ENCODE measurements at places on chromosomes 12 and 14.

DNA sequence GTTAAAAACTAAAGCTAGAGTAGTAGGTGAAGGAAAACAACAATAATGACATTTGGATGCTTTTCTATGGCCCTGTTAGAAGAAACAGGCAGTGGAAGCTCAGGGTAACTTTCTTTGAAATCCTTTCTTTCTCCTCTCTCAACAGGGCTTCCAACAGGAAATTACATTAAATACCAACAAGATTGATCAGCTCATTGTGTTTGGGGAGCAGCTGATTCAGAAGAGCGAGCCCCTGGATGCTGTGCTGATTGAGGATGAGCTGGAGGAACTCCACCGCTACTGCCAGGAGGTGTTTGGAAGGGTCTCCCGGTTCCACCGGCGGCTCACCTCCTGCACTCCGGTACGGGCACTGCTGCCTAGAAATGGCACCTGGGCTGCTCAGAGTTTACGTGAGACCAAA is 81.5 kb downstream of the ESR2 start:
- DNase-seq, result no peak

- DNase-seq, result no peak
These were observed 105.1 kb downstream of the NDUFA12 start for GRCh38 chr12:94898388-94898787.

GRCh38 chr12:6858799-6859198 is 6.8 kb downstream of the USP5 start:
- DNase-seq, result no peak

GRCh38 chr12:113477171-113477841 is 5.6 kb upstream of the LHX5 start:
- no peak for DNase-seq

DNA sequence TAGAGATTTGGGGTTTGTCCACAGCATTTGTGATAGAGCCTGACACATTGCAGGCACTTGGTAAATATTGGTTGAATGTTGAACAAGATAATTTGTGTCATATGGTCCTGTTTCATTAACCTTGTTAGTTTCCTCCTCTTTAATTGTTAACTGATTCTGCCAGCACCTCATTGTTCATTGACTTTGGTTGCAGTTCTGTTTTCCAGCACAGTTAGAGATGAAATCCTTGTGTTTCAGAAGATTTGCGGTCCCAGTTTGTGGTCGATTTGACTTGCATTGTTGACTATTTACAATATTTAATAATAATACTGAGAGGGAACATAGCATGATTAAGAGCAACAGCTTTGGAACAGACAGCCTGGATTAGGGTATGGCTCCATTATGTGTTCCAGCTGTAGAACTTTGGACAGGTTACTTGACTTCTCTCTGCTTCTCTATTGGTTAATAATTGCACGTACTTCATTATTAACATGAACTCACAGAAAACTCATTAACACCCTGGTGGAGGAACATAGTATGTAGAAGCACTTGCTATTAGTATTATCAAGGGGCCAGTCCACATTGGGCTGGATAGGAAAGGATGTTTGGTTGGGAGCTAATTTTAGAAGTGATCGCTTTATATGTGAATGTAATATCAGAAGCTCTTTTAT is 8.7 kb downstream of the DRAM1 start:
- no peak for DNase-seq

DNA sequence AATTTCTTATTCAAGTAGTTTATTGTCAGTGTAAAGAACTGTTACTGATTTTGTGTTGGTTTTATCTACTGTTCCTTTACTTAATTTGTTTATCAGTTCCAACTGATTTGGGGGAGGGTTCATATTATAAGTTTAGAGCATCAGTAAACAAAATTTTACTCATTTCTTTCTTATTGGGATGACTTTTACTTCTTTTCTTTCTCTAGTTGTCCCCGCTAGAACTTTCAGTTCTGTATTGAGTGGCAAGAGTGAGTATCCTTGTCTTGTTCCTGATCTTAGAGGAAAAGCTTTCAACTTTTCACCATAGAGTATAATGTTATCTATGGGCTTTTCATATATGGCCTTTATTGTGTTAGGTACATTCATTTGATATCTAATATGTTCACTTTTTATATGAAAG is 584.1 kb downstream of the LRFN5 start:
- no peak for DNase-seq

DNA sequence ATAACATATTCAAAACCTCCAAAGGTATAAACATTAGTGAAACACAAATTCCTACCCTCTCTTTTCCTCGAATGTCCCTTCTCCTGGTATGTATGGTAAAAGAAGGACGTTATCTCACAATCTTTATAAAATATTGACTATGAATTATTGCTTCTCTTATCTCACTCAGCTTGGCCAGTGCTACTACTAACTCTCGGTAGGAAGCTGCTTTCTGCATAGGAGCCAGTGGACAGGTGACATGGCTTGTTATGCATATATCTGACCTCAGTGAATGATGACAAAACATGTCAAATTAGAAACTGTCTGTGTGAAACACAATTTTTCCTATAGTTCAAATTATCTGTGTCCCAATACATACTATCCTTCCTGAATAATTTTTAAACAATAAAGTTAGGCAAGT is 48.5 kb upstream of the FLRT2 start:
- DNase-seq, result no peak

DNA sequence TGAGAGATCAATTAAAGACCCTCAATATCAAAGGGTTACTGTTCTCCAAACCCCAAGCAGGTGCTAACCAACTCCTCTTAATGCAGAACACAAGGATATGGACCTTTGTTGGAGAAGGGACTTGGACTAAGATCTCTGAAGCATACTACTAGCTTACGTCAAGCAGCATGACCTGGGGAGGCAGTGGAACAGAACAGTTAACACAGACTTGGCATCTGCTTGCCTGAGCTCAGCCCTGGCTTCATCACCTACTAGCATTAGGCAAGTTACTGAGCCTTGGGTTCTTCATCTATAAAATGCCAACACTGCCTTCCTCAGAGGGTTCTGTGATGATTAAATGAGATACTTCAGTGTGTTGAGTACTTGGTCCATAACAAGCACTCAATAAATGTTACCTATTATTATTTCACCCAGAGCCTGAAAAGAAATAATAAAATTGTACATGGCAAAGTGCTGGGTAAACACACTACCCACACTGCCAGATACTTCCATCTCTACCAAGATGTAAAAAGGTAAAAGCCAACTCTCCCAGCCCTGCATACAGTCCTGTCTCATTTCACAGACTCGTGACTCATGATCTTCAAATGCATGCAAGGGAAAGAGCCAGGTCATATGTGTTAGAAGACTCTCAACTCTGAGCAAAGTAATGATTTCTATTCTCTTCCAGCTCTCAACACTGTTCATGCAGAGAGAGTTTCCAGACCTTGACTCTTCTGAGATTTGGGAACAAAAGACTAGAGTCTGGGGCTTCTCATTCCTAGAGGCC is 39.7 kb downstream of the FMNL3 start:
- no peak for DNase-seq

DNA sequence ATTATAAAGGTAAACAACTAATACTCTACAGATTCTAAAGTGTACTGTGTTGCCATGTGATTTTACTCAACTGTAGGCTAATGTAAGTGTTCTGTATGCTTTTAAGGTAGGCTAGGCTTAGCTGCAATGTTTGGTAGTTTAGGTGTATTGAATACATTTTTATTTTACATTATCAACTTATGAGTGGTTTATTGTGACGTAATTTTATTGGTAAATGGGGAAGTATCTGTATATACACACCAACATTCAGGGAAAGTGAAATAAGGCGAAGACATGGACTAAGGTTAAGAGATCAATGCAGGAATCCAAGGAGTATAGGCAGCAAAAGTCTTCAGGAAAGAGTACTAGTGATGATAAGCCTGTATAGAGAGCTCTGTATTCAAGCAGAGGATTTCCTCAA is 365.8 kb upstream of the MGAT4C start:
- DNase-seq, result no peak

DNA sequence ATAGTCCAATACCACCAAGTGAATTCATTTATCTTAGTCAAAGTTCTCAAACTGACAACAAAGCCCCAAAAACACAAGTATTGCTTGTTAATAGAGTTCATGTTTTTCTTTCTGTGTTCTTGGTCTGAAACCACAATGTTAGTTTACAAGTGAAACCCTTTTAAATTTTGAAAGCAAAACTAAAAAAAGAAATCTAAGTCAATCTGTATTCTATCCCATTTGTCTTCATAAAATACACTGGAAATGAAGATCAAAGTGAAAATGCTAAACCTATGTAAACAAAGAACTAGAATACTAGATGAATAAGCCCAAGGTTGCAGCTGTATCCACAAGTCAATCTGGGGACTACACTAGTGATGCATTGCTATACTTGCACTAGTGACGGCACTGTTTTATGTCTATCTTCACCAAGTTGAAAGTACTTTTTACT is 10.4 kb downstream of the MAP4K5 start:
- no peak for DNase-seq

GRCh38 chr12:127293507-127294310 is 973.3 kb upstream of the TMEM132C start:
- peak; percentile 16 for DNase-seq

- DNase-seq, result no peak
These were observed 23.4 kb upstream of the IPO8 start for GRCh38 chr12:30719060-30719459.

GRCh38 chr12:111664499-111664898 is 21.3 kb downstream of the BRAP start:
- DNase-seq, result no peak

- DNase-seq, result no peak
These were observed 14.0 kb upstream of the KCNH3 start for GRCh38 chr12:49524660-49525324.

GRCh38 chr14:65821224-65821753 is 408.8 kb downstream of the FUT8 start:
- DNase-seq, result no peak

- no peak for DNase-seq
These were observed 16.1 kb downstream of the KLRF1 start for GRCh38 chr12:9843407-9843806.

DNA sequence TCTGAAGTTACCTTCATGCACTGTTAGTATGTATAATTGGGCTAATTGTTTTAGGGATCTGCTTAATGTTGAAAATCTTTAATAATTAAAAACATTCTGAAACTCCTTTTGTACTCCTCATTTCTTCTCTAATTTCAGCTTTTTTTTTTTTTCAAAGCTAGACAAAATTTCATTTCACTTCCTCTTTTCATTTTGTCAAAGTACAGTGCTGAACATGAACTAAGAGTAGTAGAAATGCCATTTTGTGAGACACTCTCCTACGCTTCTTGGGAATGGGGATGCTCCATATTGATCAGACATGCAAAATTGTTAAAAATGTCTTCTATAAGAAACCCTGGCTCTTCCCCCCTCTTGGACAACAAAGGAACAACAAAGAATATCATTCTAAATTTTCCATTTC is 1.7 kb downstream of the ABCD2 start:
- no peak for DNase-seq

Data from COR-L47 (cell line).